ENCODE measurements at places on chromosomes 12 and 14.

DNA sequence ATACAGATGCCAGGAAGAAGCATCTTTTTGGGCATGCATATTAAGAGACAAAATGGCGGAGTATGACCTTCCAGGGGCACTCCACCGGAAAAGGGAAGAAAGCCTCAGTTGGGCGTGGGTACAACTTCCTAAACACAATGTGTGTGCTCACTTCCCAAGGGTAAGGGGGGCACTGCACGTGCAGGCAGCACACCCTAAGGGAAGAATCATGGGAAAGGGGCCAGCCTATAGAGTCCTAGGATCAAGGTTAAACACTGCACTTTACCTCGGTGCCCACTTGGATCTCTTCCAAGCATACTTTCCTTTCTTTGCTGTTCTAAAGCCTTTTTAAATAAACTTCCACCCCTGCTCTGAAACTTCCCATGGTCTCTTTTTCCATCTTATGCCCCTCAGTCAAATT, 14.8 kb downstream of the OR6J1 start:
- DNase-seq: no peak

DNA sequence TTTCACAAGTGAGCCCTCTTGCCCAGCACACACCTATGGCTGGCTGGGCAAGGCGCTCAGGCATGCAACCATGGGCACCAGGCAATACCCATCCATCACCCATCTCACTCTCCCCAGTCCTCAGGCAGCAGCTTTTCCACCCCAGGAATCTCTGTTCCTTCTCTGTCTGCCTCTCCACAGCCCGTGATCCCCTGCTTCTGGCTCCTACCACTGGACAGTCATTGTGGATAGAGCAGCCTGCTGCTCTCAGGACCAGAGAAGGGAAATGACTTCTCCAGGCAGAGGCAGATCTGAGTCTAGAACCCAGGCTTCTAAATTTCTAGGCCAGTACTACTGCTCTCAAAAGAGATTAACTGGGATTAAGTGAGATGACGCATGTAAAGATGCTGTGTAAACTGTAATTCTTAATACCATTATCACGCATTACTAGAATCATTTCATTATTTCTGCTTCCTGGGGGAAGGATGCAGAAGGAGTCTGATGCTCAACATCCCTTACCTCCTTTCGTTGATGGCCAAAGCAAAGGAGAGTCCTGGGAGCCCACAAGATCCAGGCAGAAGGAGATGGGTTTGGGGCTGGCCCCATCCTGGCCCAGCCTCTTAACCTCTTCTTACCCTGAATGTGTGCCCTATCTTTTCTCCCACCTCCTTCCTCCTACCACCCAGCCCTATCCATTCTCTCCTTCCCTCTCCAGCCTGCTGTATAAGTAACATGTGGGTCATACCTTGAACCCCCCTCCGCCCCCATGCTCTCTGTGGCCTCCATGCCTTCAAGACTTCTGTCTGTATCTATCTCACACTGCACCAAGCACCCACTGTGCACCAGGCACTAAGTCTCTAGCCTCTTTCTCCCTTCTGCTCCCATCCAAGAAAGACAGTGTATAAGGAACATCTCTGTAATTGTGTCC, 4.8 kb upstream of the AQP5 start:
- DNase-seq: no peak

DNA sequence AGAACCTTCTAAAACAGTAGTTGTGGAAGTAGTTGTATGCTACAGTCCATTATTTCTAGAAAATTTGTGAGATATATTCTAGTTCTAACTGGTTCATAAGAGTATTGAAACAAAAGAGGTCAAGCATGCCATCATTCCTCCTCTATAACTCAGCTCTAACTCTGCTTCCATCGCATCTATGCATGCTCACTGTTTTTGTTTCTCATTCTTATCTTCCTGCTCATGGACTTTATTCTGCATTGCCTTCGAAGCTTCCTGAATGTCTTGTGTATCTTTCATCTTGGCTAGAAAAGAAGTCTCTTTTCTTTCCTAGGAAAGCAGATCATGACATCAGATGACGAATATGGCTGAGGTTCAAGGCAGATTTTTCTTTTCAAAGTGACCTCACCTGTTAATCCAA, 402 bp downstream of the LMNTD1 start:
- peak; percentile 29 for DNase-seq

DNA sequence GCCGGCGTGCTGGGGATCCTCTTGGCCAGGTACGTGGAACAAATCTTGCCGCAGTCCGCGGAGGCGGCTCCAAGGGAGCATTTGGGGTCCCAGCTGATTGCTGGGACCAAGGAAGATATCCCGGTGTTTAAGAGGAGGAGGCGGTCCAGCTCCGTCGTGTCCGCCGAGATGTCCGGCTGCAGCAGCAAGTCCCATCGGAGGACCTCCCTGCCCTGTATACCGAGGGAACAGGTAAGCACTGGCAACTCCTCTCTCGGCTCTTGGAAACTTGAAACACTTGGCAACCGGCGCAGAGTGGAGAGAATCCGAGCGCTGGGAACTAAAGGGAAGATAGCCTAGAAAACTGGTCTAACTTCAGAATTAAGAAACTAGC, 1.7 kb downstream of the PDE3A start:
- peak; percentile 4 for DNase-seq

DNA sequence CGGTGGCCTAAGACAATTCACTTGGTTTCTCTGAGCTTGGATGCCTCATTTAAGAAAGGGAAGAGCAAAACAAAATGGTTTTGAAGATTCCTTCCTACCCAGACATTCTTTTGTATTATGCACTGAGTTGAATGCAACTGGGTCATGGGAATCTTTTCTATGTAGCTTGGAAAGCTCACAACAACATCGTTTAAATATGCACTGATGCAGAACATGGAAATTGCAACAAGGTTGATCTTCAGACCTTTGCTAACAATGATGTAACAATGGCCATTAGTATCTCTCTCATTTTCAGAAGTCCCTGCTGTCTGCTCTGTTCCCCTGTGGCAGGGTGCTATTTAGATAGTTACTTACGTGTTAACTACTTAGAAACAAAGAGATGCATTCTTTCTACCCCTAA, 30.1 kb upstream of the IGF1 start:
- DNase-seq: no peak

DNA sequence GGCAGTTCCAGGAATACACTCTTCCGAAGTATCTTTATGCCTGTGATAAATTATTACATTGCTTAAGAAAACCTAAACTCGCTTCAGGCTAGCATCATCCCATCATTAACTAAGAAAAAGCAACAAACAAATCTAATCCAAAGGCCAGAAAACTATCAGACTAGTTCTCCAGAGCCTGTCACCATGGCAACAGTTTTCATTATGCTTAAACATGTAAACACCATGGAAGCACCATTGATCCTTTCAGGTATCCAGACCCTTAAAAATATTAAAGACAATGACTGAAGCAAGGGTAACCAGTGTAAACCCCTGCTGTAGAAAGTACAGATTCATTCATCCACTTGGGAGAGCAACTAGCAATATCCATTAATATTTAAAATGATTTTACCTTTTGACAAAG, 9.8 kb downstream of the DAD1 start:
- no peak for DNase-seq

- DNase-seq: no peak
These were observed 11.5 kb downstream of the ARHGEF40 start for GRCh38 chr14:21081521-21082142.

- DNase-seq: no peak
These were observed 6.5 kb downstream of the CCDC60 start for GRCh38 chr12:119341020-119341419.

DNA sequence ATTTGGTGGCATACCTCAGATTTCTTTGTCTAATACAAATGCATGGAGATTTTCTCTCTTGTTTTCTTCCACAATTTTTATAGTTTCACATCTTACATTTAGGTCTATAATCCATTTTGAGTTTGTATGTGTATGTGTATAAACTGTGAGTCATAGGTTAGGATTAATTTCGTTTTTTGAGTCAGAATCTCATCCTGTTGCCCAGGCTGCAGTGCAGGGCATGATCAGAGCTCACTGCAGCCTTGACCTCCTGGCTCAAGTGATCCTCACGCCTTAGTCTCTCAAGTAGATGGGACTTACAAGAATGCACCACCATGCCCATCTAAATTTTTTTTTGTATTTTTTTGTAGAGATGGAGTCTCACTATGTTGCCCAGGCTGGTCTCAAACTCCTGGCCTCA, 71.6 kb downstream of the OTOGL start:
- no peak for DNase-seq

DNA sequence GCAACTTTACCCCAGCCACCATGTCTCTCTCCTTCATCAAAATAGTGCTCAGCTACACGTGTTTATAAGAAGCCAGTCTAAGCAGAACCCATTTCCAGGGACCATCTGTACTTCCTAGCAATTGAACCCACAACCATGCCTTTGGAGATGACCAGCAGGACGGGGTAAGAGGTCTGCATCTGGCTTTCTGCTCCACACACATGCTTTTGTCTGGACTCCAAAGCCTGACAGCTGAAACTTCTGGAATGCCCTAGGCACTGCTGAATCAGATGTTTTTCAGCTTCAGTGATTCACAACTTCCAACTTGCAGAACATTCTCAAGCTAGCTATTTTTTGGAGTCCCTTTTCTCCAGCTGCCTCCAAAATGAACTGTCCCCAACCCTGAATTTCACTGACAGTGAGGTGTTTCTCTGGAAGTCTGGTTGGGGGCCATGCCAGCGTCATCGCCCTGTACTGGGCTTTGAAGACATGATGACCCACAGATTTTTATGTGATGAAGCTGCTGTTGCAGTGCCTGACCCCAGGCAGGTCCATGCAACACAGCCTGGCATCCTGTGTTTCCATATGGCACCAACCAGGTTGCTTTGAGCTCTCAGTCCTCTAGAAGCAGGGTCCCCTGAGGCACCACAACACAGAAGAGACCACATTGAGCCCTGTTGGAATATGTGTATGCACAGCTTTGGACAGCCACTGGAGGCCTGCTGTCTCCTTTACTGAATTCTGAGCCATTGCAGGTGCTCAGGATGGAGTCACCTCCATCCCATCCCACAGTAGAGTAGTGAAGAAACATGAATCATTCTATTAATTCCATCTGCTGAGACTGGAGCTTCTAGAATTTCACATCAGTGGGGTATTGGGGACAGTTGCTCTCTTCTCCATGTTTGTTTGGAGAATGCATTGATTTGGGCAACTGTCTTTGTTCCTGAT, 80.2 kb downstream of the NUAK1 start:
- DNase-seq: peak; percentile 47

GRCh38 chr12:107864235-107864634, 89.7 kb downstream of the ASCL4 start:
- no peak for DNase-seq

DNA sequence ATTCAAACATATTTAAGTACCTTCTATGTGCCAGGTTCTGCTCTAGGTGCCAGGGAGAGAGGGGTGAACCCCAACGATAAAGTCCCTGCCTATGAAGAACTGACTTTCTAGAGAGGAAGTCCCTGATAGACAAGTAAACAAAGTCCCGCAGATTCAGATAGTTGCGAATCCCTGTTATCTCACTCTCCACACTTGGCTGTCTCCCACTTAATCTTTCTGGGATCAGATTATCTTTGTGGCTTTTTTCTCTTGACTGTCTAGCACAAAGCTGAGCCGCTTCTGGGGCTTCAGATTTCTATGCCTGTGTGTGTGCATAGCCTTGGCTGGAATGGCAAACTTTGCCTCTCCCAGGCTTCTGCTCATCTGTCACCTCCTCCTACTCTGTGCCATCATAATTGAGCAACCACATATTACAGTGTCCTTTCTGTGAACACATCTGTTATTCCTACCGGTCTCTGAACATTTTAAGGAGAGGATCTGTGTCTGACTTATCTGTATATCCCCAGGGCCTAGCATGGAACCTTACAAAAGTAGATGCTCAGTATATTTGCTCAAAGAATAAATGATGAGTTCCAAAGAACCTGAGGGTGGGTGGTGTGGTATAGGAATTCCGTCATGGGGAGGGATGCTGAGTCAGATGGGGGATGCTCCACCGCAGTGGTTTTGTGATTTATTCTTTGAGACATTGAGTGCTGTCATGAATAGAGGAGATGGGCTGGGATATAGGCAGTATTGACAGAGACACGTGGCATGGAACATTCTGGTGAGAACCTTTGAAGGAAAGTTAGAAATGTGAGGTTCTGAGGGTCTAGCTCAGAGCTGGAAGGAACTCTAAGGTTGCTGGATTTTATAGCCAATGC, 28.5 kb downstream of the RGS6 start:
- no peak for DNase-seq

- no peak for DNase-seq
These were observed 142.2 kb upstream of the PWP1 start for GRCh38 chr12:107543416-107543815.

GRCh38 chr14:92510972-92511371, 2.6 kb upstream of the RIN3 start:
- DNase-seq: no peak

- DNase-seq: no peak
These were observed 70.2 kb downstream of the TSPAN11 start for GRCh38 chr12:30996752-30997151.

- no peak for DNase-seq
These were observed 80.2 kb downstream of the TUNAR start for GRCh38 chr14:95956601-95957460.

- DNase-seq: no peak
These were observed 6.7 kb upstream of the CD163L1 start for GRCh38 chr12:7450667-7451066.

GRCh38 chr12:97601934-97602720, 139.5 kb downstream of the RMST start:
- DNase-seq: no peak

DNA sequence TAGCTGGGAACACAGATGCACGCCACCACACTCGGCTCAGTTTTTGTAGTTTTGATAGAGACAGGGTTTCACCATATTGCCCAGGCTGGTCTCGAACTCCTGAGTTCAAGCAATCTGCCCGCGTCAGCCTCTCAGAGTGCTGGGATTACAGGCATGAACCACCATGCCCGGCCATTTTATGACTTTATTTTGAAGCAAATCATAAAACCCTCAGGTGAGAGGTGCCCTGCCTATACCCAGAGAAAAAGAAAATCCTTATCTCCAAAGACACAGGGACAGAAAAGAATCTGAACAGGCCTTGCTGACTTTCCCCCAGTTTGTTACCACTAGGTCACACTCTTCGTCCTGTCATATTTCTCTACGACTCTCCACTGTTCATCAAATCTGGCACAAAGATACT, 48.8 kb downstream of the DAO start:
- DNase-seq: no peak

DNA sequence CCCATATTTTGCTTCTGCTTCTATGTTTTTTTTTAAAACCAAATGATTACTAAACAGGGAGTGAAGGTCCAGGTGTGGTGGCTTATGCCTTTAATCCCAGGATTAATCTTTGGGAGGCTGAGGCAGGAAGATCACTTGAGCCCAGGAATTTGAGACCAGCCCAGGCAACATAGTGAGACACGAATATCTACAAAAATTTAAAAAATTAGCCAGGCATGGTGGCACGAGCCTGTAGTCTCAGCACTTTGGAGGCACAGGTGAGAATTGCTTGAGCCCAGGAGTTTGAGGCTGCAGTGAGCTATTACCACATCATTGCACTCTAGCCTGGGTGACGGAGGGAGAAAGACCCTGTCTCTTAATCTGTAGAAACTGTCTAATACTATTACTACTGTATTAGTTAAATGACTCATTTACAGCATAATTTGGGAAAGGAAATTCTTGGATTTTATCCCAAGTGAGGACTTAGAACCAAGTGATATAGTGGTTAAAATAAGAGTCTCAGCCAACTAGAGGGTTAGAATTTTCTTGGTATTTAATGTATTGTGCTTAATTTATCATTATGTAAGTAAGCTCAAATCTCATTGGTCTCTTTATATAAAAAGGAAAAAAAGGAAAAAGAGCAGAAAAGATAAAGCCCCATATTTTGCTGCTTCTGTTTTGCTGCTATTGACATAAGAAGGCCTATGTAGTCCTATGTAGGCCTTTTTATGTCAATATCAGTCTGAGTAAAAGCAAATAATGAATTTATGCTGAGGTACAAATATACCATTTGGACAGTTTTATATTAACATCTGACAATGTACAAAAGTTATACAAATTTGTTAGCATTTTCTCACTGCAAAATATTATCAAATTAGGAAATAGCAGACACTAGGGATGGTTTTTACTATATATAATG, 163.4 kb downstream of the RAD51B start:
- no peak for DNase-seq

Measured in AG08396 (cell line).